Fibroblast of the conjunctiva (primary cell): ENCODE measurements at places on chromosomes 5 and 9.

- DNase-seq = peak; percentile 36
Observed at GRCh38 chr9:70352356-70352755, 62.1 kb downstream of the KLF9 start.

DNA sequence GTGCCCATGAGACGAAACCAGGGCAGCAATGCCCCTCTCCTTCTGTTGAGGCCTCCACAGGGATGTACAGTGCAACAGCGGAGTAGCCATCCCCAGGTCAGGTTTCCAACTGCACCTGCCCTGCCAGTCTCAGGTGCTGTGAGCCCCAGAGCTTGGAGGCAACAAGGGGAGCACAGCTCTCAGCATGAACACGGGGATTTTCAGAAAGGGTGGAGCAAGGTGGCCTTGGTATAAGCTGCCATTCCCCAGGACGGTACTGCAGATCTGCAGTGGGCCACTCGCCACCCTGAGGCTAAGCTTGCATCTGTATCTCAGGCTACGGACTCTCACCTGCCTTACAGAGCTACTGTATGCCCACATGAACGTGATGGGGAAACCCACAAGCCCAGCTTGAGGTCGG lies 103.6 kb downstream of the GABBR2 start:
- no peak for DNase-seq

- no peak for DNase-seq
Observed at GRCh38 chr9:35203528-35203927, 41.7 kb downstream of the UNC13B start.

DNA sequence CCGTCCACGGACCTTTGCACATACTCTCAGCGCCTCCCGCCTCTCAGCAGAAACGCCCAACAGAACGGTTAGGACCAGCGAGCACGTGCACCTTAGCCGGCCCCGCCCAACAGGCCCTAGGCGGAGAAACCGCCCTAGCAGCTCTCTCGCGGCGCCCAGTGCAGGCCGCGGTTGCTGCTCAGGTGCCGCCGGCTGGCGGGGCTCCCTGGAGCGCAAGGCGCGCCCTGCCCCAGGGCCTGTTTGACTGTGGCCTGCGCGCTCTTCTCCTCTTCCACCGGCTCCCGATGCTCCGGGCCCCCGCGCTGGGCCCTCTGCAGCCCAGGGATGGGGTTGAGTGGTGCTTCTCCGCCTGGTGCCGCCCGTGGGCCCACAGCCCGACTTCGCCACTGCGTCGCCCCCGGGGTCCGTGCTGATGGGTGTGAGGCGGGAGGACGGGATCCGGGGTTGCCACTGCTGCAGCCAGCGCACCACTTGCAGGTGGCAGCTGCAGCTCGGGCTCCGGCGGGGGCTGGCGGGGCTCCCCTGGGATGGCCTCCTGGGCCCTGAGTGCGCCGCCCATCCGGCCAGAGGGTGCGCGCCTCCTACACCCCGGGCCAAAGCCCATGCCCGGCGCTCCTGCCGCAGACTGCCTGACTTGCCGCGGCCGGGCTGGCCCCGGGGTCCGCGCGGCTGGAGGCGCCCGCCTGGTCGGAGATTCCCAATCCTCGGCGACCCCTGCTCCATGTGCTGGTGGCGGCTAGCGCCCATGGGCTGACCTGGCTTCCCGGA lies 1889.4 kb upstream of the CDH9 start:
- DNase-seq = no peak

- no peak for DNase-seq
Observed at GRCh38 chr5:96074870-96075269, 113.2 kb upstream of the ELL2 start.

DNA sequence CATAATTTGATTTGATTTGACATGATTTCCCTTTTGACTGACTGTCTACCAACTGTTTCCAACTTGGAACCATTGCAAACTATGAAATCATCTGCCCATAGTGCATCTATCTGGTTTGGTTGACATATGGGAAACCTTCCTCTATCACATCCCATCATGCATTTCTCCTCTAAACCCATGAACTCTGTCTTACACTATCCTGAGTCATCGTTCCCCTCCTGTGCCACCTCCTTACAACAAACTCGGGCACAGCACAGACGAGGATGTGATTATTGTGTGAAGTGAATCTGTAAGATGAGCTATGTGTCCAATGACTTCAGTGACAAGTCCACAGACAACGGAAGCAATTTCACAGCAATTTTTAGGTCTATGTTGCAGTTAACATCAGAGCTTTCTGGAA lies 126.1 kb downstream of the NPR3 start:
- DNase-seq = no peak

DNA sequence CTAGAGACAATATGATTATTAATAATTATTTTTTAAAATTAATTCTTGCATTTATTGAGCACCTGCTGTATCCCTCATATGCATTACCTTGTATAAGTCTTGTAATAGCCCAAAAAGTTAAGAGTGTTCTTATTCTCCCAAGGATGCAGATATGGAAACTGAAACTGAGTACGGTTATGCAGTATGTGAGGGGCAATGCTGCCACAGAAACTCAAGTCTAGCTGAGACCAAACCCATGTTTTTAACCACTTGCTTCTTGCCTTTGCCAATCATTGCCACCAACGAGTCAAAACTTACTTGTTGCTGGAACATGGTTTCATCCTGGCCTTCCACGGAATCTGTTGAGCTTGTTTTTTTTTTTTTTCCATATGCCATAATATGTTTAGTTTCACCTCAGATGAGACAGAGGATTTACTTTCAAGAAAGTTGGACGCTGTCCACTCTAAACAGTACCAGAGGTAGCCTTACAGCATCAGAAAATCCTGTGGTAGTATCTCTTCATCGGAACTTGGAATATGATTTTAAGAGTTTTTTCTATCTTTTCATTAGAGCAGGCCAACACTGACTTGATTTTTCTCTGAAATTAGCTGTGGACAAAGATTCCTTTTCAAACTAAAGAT lies 27.9 kb downstream of the DOCK8 start:
- no peak for DNase-seq

GRCh38 chr9:131660466-131661405 lies 79.1 kb downstream of the RAPGEF1 start:
- no peak for DNase-seq

DNA sequence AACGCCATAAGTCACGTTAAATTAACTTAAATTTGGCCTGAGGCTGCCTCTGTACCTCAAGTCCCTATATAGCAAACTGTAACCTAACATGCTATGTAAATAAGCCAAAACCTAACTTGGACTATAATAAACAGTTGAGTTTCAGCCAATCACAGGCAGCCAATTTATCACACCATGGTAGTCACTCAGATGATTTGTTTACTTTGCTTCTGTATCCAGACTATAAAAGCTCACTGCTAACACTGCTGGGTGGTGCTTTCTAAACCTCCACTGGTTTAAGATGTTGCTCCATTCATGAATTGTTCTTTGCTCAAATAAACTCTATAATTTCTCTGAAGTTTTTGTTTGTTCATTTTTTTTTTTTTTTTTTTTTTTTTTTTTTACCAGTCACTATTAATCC lies 62.8 kb downstream of the TRPM3 start:
- DNase-seq = no peak

- DNase-seq = no peak
Observed at GRCh38 chr5:150347003-150347402, 10.5 kb upstream of the TCOF1 start.

GRCh38 chr5:38827525-38827924 lies 18.3 kb upstream of the OSMR start:
- no peak for DNase-seq

DNA sequence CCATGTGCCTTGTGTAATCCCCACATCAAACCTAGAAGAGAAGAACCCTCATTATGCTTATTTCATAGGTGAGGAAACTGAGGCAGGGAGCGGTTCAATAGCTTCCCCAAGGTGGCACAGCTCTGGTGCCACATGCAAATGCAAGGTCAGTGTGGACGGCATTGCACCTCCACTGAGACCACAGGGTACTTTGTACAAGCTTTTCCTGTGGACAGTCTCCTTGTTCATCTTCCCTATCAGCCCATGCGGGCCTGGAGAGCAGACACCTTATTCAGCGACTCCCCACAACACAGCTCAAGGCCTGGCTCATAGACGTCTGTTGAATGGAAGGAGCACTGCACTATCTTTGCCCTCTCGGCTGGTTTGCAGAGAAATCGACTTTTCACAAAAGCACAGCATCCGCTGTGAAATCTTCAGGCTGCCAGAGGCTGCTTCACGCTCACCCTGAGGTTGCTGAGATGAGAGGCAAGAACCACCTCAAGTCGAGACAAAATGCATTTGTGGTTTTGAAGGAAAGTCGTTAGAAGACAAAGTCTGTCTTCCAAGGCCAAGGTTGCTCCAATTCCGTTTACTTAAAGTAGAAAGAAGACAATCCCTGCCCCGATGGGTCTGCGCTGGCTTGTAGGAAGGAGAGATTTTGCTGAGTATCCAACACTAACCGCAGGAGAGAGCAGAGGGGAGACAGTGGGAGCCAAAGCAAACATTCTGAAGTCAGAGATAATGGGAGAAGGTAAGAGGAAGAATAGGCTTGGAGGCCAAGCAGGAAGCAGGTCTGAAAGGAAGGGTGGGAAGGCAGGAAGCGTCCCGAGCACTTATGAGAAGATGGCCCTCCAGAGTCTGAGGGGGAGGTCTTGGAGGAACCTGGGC lies 34.2 kb upstream of the STRBP start:
- no peak for DNase-seq

DNA sequence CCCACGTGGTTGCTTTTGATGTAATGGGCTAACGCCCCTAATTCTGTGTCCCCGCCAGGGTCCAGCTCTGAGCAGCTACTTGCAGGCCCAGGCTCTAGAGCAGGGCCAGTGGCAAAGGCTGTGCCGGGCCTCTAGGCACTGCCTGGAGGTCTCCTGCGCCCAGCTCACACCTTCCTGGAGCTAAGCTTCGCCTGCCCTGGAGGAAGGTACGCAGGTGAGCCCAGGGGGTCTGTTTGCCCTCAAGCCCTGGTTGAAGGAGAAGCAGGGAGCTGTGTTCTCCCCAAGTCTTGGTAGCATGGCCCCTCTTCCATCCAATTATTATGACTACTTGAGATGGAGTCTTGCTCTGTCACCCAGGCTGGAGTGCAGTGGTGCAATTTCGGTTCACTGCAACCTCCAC lies 5.2 kb upstream of the LMX1B start:
- DNase-seq = no peak

DNA sequence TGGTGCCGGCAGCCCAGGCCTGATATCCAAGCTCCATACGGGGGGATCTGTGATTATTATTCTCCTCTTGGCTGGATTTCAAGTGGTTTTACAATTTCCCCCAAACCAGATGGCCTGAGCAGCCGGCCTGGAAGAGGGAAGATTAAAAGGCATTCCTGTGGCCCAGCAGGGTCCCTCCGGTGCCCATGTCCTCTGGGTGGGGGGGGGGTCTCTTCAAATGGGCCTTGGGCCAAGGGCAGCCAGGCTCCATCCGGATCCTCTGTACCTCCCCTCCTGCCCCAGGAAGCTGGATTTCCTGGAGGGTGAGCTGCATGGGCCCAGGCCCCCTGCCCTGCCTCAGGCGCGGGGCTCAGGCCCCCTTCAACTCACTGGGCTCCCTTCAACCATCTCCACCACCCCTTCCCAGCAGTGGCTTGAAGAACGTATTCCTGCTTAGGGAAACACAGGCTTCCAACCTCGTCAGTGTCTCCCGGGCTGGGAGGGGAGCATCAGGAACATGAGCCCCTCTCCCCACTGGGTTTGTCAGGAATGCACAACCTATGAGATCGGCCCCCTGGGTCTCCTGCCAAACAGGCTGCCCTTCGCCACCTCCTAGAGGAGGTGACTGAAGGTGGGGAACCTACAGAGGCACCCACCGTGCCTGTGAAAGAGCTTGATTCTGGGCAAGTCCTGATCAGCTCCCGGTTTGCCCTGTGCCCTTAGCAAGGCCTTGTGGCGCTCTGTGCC lies 62.9 kb upstream of the ORM1 start:
- DNase-seq = no peak

DNA sequence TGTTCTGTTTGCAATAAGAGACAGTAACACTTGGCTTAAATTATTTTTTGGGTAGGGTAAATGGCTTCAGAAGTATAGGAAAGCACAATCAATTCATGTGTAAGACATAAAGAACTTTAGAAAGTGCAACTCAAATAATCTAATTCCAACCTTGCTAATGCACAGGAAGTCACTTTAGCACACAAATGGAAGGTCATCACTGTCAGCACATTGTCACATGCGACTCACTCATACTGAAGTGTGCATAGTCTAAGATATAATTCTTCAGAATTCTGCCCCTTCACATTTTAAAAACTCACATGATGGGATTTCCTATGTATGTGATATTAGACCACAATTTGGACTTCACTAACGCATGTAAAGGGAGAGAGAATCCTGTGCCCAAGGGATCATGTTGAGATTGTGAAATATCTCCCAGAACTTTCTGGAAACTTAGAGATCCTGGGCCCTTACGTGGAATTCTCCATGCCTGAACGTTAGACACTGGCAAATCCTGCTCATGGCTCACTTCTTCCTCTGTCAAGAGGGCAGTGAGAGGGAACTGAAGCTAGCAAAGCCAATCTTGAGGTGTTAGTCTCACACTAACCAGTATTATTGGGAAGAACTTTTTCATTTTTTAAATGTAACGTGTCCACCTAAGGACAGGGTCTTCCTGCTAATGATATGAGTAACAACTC lies 403.2 kb upstream of the PTGER4 start:
- no peak for DNase-seq

DNA sequence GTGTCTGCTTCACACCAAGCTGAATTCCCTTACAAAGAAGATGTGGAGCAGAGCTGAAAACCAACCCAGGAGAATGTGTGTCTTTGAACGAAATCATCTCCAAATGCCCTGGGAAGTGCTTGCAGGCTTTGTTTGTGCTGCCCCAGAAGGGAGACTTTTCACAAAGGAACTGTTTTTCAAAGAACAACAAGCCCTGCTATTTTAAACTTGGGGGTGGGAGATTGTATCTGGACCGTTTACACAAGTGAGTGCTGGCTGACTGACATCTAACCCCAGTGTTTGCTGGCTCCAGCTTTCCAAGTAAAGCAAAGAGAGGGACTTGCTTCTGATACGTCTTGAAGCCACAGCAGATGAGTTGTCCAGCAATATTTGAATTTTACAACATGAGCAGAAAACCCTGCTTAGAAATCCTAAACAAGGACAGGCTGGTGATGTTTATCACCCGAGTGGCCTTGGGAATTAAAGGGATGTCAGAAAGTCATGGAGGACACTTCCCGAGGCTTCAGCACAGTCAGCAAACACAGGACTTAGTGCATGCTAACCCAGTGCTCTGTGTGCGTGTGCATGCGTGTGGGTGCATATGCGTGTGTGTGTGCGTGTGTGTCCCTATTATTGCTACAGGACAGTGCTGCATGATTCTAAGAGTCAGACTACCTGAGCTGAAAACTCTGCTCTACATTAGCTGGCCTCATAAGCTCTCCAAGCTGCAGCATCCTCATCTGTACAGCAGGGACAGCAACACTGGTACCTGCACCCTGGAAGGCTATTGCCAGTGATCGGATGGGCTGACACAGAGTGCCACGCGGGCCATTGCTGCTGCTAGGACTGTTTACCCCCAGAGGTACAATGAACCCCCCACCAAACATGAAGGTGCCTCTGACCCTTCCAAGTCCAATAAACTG lies 1.4 kb downstream of the ADAMTS12 start:
- no peak for DNase-seq

GRCh38 chr5:156376751-156377150 lies 49.8 kb downstream of the SGCD start:
- DNase-seq = no peak

- no peak for DNase-seq
Observed at GRCh38 chr5:137236252-137236651, 262.9 kb downstream of the SPOCK1 start.
